ENCODE measurements at places on chromosomes 13 and 19. TPM values are rescaled to one million over a fixed set of nuclear protein-coding genes. Genes with fewer than 3 reads are reported as not detected.

DNA sequence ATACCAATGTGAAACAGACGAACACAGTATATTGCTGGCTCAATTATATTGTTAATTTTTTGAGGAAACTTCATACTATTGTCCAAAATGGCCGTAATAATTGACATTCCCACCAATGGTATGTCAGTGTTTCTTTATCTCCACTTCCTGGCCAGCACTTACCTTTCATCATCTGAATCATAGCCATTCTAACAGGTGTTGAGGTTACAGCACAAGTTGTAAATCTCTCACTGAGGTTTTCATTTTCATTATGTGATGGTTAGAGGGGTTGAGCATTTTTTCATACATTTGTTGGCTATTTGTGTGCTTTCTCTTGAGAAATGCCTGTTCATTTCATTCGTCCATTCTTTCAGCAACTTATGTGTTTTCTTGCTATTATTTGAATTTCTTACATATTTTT, 824.0 kb downstream of the UQCRFS1 start:
- no peaks in the 10 kb centered on the region for H3K36me3 ChIP-seq
- H3K4me1 ChIP-seq, result no peaks in the 10 kb centered on the region
- DNase-seq, result no peak
- H3K27me3 ChIP-seq, result no peaks in the 10 kb centered on the region
- H3K4me3 ChIP-seq, result no peak overlapping the region

SRRM5 gene
- total RNA-seq, result 0.36 TPM

DLL3 gene
- total RNA-seq, result not detected

CD33 gene
- 2.5 TPM for total RNA-seq

CPT1C gene
- 3.6 TPM for total RNA-seq

URAD gene
- total RNA-seq, result not detected

ZSCAN1 gene
- total RNA-seq, result not detected

All from sigmoid colon (tissue), 7 donors.